Stimulated activated CD4-positive, alpha-beta T cell treated with anti-CD3 and anti-CD28 coated beads, Interleukin-1b, Interleukin-23, amount 100 ng/mL, for 48 hours (primary cell): ENCODE measurements at places on chromosomes 12 and 14.

- no peak for DNase-seq
Observed at GRCh38 chr14:50937325-50937724, 7.0 kb downstream of the PYGL start.

DNA sequence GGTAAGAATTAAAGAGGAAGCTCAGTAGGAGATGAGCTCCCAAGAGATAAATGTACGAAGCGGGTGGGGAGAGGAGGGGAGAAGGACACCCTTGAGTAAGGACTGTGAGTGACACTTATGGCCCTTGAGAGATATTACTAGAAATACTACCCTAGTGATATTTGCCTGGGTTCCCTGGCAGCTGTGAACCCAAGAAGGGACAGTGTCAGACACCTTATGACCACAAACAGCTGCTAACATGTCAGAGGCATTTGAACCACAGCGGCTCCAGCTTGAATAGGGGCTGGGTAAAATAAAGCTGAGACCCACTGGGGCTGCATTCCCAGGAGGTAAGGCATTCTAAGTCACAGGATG is 19.6 kb upstream of the SLC6A12 start:
- DNase-seq, result no peak

DNA sequence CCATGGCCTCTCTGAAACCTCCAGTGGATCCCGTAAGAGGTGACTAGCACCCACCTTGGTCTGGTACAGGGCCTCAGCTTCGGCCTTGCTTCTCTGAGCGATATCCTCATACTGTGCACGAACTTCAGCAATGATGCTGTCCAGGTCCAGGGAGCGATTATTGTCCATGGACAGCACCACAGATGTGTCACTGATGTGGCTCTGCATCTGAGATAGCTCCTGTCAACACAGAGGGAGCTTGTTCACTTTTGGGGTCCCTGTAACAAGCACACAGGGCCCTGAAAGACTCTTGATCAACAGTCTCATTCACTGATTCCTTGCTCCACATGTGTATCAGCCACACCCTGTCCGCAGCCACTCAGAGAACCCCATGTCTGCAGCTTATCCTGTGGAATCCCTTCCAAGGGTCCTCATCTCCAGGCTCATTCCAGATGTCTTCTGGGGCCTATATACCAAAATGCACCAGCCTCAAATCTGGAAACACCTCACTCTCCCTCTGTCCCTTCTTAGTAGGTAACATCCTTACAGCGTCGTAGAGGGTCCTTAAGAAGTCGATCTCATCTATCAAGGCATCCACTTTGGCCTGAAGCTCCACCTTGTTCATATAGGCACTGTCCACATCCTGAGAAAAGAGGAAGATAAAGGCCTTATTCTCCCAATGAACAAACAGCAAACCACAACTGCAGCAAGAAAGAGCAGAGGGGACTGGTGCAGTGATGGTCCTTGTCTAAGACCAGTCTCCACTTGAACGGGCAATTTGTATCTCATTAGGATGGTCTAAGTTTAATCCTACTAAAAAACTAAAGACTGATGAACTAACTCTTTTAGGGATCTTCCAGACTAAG is 3.5 kb downstream of the KRT3 start:
- DNase-seq, result no peak

DNA sequence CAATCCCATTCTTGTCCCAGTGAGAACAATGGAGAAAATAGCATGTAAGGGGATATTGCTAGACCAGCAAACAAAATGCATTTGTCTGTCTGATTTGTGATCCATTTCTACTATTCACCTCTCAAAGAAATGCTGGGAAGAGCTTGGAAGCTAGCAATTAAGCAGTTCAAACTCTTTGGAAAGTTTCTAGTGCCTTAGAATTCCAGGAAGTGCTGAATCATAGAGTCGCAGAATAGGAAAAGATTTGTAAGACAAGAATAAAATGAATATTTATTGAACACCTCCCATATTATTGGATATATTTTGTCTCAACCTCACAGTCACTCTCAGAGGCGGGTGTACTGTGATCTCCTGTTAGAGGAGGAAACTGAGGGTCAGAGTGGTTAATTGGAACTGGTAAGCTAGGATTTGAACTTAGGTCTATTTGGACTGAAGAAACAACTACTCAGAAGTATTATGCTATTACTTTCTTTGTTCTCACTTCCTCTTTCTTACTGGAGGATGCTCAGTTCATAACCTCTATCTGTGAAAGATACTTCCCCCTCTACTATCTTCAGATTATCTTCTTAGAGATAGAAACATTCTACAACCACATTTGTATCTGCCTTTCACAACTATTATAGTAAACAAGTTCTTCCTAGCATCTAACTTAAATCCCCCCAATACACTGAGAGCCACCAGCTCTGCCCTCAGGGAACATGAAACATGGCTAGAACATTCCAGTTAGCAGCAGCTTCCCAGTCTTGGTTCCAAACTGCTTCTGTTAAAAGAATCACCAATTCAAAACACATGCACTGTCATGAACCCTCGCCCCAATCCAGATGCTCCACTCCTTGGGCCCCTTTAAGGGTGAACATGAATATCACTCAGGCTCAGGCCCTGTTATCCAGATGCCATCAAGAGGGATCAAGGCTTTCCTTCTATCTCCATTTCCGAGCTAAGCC is 64.2 kb downstream of the DRAM1 start:
- no peak for DNase-seq

- no peak for DNase-seq
Observed at GRCh38 chr12:110957159-110957558, 36.8 kb upstream of the MYL2 start.

GRCh38 chr12:123929946-123930583 is 42.6 kb downstream of the CCDC92 start:
- DNase-seq, result no peak
